Cerebellar cortex (tissue), 1 donor: ENCODE measurements at places on chromosomes 5 and 9.

GRCh38 chr5:153491038-153491744 lies 721 bp downstream of the GRIA1 start:
- DNase-seq = no peak

- DNase-seq = no peak
Observed at GRCh38 chr9:135220601-135221575, 133.4 kb downstream of the OLFM1 start.

DNA sequence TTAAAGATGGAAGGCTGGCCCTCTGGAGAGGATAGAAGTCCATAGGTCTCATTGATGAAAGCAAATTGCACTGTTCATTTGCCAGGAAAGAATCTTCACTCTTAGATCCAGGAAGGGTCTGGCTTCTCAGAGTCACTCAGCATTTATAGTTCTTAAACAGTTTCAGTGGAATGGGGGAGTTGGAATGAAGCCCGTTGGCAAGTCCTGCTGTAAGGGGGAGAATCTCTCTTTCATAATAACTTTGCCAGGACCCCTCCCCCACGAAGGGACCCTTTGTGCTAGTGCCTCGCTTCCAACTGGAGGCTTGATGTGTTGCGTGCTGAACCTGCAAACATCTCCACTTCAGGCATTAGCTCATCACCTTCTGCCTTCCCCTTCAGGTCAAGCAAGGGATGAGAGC lies 57.1 kb downstream of the ENTREP1 start:
- no peak for DNase-seq

GRCh38 chr5:141889282-141889871 lies 11.2 kb upstream of the PCDH1 start:
- peak; percentile 55 for DNase-seq

DNA sequence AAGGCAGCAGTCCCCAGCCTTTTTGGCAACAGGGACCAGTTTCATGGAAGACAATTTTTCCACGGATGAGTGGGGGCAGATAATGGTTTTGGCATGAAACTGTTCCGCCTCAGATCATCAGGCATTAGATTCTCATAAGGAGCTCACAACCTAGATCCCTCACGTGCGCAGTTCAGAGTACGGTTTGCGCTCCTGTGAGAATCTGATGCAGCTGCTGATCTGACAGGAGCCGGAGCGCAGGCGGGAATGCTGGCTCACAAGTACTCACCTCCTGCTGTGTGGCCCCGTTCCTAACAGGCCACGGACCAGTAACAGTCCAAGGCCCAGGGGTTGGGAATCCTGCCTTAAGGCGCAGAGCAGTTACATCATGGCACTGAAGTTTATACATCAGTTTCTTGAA lies 3.3 kb upstream of the BRD3 start:
- DNase-seq = no peak

GRCh38 chr9:22208846-22209585 lies 199.9 kb upstream of the CDKN2B start:
- no peak for DNase-seq

GRCh38 chr5:175226506-175226905 lies 217.5 kb downstream of the DRD1 start:
- DNase-seq = no peak

- no peak for DNase-seq
Observed at GRCh38 chr5:74432721-74433120, 207.8 kb downstream of the ENC1 start.

- DNase-seq = no peak
Observed at GRCh38 chr5:181194489-181195248, 10.3 kb downstream of the TRIM7 start.

DNA sequence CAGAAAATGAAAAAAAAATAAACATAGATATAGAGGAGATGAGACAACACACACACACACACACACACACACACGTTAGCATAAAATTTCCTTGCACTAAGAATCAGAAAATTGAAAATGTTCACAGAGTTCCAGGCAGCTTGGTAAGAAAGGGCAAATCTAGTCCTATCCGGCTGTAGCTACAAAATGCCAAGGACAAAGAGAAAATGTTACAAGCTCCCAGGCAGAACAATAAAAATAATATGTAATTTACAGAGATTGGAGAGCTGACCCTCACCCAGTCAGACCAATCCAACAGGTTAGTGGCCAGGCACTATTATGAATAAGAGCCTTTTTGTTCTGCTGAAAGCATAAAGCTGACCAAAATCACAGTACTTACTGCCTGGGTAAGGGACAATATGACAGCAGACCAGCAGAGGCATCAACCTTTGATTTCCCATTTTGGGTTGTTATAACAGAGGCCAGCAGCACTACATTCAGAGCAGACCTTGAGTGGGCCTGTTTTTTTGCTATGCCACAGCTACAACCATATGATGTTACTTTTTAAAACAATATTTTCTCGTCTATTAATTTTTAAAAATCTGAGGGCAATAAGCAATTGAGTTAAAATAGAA lies 892.6 kb downstream of the TAF11L14 start:
- DNase-seq = no peak

DNA sequence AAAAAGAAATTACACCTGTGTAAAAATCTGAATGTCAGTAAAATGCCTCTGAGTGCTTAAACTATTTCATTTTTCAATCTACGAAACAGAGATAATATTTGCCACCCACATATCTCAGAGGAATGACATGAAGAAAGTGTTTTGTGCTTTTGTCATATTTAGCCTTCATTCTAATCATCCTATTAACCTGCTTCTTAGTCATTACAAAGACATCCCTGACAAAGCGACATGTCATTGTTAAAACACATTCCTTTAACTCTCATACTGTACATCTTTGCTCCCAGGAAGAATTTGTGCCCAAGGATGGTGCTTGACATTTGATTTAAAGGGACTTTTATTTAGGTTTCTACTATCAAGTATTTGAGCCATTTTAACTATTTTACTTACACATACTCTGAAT lies 275.9 kb downstream of the DMRTA1 start:
- DNase-seq = no peak

GRCh38 chr9:123678038-123678877 lies 251.7 kb downstream of the DENND1A start:
- no peak for DNase-seq

DNA sequence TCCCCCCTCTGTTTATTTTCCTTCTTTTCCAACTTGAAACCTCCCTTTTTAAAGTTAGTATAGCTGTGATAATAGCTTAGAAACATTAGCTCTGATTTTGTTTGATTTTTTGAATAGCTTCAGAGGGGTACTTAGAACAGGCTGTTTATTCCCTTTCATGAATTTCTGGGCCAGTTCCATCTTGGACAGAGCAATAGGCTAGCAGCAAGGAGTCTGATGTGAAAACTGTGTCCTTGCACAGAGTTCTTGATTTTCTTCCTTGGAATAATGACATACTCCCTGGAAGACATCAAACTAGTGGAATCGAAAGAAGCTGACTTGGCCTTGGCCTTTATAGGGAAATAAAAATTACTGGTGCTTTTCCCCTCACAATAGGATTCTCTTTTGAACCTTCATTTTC lies 32.9 kb downstream of the NTRK2 start:
- peak; percentile 83 for DNase-seq

GRCh38 chr5:120874081-120874862 lies 410.2 kb downstream of the PRR16 start:
- DNase-seq = no peak

- no peak for DNase-seq
Observed at GRCh38 chr9:89702401-89702800, 97.6 kb downstream of the GADD45G start.
